CD8-positive, alpha-beta T cell (primary cell): ENCODE measurements at places on chromosomes 2 and 18.

DNA sequence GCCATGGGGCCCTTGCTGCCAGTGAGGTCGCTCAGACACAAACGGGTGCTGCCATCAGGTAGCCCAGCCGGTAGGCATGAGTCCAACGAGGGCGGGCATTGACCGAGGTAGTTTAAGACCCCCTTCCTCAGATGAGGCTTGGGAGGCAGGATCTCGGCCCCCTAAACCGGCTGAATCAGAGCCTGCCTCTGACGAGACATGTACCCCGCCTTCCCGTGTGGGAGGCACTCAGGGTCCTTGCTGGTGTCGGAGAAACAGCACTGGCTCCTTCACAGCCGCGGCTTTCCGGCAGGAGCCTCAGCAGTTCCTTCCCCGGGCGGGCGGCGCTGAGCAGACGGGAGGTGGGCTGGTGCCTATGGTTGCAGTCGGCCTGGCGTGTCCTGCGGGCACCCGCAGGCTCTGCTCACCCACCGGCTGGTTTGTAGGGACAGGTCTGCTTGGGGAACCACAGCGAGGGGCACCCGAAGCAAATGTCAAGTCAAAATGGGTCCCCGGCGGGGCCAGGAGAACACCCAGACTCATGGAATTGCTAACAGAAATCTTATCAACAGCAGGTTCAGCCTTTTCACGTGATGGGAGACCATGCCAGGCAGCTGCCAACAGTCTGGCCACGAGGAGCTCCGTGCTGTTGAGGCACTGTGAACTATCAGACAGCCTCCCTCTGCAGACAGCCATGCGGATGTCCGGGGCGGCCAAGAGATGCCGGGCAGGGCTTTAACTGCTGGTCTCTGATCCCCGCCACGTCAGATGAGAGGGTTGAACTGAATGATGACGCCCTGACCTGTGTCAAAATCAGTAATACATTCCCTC lies 2.8 kb downstream of the KCNG2 start:
- DNase-seq = no peak

- DNase-seq = no peak
These were observed 10.3 kb downstream of the CNRIP1 start for GRCh38 chr2:68309426-68309825.

DNA sequence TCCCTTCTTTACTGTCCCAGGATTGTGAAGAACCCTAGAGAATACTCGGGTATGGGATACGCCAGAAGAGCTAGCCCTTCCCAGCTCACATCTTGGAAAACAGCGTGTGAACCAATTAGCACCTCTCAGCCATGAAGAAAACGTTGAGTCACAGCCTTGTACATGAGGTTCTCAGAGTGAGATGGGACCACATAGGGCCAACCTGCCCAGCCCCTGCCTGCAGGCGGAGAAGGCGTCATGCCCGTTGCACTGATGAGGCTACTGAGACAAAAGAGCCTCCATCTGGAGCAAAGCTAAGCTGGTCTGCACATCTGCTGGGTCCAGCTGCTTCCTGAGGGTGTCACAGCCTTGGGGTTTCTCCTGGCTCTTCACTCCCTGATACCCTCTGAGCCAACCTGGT lies 92.2 kb downstream of the LBH start:
- no peak for DNase-seq

- no peak for DNase-seq
These were observed 19.4 kb upstream of the NFE2L2 start for GRCh38 chr2:177283906-177284305.

- DNase-seq = no peak
These were observed 19.0 kb downstream of the RND3 start for GRCh38 chr2:150468350-150468960.

- no peak for DNase-seq
These were observed 52.1 kb upstream of the EPB41L5 start for GRCh38 chr2:119960821-119961220.

DNA sequence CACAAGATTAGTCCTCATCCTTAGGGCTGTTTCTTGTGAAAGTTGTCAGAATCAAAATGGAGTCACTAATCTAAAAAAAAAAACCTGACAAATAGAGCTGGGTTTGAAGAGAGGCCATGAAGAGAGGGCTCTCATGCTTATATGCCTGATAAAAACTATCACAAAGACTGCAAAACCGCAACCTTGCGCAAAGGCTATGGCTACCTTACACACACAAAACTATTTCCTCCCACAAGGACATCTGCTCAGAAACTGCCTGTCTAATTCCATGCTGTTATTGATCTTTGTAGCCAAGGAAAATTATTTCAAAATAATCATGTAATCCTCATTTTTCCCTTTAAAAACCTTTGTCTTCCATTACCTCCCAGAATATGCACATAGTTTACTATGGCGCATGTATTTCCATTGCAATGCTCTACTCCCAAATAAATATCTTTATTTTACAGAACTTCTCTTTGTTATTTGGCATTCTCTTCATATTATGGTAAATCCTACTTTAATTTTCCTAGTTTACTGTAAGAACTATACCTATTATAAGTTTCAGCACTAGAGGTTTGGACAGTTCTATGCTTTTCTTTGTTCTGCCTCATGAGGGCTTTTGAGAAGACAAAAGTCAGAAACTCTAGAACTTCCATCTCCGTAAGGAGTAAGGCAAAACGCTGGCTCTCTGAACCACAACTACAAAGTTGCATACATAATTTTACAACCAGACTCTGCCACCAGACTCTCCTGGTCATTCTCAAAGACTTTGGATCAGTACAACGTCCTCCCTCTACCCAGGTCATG lies 9.6 kb upstream of the DPYSL5 start:
- DNase-seq = no peak

- no peak for DNase-seq
These were observed 61.4 kb downstream of the SOS1 start for GRCh38 chr2:39059366-39059952.

DNA sequence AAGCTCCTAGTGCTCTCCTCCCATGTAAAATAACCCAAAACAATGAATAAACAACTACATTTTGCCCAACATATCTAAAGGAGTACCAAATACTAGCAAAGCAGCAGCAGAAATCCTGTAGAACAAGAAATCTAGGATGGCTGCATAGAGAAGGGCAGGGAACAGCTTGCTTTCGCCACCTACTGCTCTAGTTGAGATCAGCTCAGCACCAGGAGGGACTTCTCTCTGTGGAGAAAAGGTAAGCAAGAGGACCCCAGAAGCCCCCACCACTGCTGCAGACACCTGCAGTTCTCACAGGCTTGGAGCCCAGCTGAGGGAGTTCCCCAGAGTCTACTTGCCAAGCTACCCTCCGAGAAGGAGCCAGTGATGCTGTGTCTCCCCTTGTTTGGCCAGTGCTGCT lies 243.0 kb upstream of the CHST9 start:
- no peak for DNase-seq

GRCh38 chr18:57581301-57581934 lies 5.1 kb downstream of the FECH start:
- DNase-seq = no peak

- no peak for DNase-seq
These were observed 84.0 kb downstream of the HDAC4 start for GRCh38 chr2:239316562-239317465.

DNA sequence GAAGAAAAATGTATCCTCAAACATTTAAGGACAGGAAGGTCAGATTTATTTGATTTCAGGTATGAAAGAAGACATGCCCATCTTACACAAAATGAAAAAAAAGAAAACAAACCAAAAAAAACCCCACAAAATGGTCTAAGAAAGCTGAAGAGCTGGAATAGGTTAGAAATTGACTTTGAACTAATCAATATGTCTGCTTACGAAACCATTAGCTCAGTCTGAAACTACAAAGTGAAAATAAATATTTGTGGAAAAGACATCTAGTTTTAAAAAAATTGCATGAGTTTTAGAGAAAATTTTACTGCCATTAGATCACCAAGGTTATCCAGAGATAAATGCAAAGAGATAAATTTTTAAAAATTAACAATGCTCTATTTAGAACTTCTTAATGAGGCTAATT lies 125.3 kb downstream of the TMEFF2 start:
- DNase-seq = no peak

DNA sequence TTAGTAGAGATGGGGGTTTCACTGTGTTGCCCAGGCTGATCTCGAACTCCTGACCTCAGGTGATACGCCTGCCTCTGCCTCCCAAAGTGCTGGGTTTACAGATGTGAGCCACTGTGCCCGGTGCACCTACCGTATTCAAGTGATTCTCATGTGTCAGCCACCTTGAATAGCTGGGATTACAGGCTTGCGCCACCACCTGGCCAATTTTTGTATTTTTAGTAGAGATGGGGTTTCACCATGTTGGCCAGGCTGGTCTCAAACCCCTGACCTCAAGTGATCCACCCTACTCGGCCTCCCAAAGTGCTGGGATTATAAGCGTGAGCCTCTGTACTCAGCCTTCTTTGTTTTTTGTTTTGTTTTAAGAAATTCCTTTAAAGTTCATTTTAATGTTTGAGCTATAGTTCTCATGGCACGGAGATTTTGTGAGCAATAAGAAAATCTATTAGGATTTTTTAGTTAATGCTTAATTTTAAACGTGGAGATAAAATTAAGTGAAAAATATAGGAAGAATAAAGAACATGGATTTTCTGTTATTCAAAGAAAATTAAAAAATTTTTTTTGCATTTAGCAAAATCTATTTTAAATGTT lies 242.6 kb downstream of the PHLPP1 start:
- DNase-seq = peak; percentile 20

GRCh38 chr18:61841706-61842105 lies 51.1 kb downstream of the RNF152 start:
- DNase-seq = no peak

DNA sequence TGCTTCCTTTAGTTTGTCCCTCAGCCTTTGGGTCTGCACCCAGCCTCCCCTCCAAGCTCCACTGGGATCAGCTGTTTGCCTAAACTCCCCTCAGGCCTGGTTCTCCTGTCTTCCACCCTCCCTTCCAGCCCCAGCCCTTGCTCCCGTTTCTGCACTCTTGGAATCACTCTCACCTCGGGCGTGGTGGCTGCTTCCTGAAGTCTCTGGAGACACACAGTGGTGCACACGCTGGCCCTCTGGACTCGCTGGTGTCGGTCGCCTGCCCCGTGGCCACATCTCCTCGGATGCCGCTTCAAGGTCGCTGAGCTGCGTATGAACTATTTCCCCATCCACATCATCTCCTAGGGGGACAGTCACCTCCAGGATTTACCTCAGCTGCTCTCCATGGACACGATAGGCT lies 46.3 kb downstream of the PSMG2 start:
- no peak for DNase-seq

GRCh38 chr2:217325251-217325650 lies 465.4 kb upstream of the TNP1 start:
- no peak for DNase-seq

DNA sequence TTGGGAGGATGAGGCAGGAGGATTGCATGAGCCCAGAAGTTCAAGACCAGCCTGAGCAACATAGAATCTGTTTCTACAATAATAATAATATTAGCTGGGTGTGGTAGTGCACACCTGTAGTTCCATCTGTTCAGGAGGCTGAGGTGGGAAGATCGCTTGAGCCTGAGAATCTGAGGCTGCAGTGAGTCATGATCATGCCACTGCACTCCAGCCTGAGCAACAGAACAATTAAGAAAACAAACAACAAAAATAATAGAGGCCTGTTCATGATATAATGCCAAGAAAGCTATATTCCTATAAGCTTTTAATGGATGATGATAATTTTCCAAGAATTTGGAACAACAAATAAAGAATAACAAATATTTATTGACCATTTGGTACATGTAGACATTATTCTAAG lies 6.9 kb upstream of the CCBE1 start:
- DNase-seq = no peak

DNA sequence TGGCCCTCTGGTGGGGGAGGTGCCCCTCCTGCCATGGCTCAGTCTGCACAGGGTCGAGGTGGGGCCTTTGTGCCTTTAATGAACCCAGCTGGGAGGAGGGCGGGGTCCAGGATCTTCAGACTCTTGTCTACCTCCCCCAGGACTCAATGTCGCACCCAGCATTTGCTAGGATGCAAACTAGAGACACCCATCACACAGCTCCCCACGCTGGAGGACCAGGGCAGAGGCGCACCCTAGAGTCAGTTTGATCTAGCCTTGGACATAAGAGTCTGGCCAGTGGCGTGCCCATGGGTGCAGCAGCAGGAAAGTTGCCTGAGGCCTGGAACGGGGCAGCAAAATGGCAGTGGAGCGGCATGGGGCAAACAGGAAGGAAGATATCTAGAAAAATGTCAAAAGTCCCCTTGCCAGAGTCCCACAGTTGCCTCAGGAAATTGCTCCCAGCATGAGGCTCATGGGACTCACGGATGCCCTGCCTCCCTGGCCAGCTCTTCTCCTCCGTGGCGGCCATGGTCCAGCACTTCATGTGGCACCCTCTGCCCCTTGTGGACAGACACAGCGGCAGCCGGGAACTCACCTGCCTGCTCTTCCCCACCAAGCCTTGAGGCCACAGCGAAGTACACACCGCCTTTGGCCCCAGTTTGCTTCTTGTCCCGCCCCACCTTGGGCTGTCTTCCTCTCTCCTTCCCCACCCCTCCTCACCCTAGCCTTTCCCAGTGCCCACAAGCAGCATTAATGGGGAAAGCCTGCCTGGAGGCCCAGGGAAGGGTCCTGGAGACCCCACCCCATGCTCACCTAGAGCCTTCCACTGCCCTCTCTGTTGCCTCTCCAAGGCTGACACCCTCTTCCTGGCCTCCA lies 17.7 kb downstream of the SH2D6 start:
- no peak for DNase-seq

DNA sequence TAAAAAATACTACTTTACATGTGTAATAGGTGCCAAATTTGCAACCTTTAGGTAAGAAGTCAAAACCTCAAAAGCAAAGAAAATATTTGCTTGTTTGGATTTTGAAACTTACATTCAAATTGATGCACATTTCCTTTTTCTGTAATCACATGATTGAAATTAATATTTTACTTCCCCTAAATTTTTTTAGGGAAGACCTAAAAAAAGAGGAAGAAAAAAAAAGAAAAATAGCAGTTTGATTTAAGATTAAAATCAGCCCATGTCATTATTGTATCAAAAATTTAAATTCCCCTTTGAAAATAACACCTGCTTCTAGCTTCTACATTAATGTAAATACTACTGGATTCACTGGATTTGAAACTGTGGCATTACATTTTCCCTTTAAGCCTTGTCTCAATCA lies 68.2 kb upstream of the STON1 start:
- no peak for DNase-seq

DNA sequence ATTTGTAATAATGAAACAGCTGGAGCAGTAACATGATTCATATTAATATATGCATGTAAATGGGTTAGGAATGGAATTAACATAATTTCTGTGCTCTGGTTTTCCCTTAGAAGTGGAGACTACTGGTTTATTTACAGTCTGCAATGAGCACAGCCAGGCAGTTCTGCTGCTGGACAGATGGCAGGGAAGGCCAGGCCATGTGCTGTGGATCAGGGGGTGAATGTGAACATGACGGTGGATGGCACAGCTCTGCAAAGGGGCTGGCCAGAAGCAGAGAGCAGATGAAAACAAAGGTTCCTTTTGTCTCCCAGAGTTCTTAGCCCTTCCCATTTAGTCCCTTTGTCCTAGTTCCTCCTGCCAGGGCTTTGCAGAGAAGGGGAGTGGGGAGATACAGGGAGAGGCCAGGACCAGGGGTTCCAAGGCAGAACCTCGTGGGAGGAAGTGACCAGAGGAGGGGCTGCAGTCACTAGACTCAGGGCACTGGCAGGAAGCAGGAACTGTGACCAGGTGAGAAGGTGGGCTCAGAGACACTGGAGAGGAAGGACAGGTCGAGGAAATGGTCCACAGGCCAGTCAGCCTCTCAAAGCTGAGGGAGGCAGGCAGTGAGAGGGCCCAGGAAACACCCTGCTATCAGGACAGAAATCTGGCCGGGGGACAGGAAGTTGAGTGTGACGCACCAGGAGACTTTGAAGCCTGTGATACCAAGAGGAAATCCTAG lies 112.9 kb upstream of the ATP8B1 start:
- DNase-seq = no peak
